ENCODE measurements at places on chromosomes 1 and 21.

DNA sequence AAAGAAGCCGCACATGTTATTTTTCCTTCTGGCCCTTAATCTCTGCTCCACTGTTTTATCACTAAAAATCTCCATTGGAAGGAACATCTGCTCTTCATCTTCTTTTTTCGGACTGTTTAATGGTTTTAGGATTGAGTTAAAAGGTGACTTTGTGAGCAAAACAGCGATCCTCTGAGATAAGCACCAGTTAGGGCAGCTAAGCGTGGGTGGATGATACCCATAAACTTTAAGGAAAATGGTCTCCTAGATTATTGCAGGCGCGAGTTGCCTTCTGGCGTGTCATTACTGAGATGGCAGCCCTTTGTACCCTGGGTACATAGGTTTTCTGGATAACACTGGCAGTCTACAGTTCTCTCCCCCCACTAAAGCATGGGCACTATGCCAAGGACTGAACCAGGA lies 44.0 kb upstream of the HMGB4 start:
- DNase-seq: no peak

DNA sequence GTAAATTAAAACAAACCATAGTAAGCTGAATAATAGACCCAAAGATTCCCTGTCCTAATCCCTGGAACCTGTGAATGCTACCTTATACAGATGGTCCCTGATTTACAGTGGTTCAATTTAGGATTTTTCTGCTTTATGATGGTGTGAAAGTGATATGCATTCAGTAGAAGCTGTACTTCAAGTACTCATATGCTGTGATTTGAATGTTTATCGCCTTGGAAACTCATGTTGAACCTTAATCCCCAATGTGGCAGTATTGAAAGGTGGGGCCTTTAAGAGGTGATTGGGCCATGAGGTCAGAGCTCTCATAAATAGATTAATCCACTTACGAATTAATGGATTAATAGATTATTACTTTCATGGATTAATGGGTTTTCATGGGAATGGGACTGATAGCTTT lies 10.6 kb upstream of the RRP15 start:
- no peak for DNase-seq

DNA sequence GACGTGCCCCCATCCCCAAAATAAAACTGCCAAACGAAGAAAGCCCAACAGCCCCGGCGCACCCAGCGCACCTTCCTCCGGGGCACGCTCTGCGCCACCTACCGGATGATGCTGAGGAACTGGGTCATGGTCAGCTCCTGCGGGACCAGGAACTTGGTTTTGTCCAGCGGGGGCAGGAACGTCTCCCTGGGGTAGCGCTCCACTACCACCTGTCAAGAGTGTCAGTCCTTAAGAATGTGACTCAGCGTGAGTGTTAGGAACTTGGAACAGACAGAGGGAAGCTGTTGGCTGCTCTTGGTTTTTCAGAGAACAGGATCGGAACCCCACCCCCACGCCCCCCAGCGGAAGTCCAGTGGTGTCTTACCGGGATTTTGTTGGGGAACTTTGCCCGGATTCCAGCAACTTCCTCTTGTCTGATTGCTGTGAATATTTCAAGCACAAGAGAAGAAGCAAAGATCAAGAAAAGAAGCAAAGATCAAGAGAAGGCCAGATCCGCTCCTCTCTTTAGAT lies 431 bp downstream of the MAP1LC3C start:
- DNase-seq: peak; percentile 86

DNA sequence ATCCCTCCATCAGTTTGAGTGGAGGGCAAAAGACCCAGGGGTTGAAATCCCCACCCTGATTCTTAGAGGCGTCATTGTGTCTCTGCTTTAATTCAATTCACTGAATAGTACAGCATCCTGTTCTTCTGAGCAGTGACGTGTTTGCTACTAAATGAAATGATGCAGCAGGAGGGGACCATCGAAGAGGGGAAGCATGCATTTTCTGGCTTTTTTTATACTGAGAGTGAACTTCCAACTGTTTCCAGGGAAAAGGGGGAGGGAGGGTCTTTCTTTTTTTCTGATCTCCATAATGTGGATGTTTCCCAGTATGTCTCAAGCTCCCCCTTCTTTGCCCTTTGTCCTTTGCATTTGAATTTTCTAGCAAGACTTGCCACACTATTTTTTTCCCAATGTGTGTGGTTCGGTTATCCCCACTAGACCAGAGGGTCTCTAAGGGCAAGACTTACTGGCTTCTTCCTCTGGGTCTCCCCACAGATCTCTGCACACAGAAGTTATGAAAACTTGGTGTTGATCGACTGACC lies 2.7 kb downstream of the INTS3 start:
- no peak for DNase-seq

GRCh38 chr1:215082532-215083382 lies at the start of gene KCNK2:
Gene KCNK2, plus strand, starts transcription at chr1:215082737. Its CDS starts 649 bp downstream, at chr1:215083386.
- peak; percentile 81 for DNase-seq

- DNase-seq: no peak
Measured at GRCh38 chr1:147882535-147882934, 20.1 kb upstream of the GJA8 start.

GRCh38 chr1:87599569-87599968 lies 270.9 kb downstream of the LMO4 start:
- no peak for DNase-seq
